ENCODE measurements at places on chromosomes 4 and X.

- no peak for DNase-seq
Observed at GRCh38 chr4:55183926-55184599, 58.7 kb upstream of the KDR start.

GRCh38 chr4:52984462-52984881 is 122.4 kb downstream of the RASL11B start:
- no peak for DNase-seq

DNA sequence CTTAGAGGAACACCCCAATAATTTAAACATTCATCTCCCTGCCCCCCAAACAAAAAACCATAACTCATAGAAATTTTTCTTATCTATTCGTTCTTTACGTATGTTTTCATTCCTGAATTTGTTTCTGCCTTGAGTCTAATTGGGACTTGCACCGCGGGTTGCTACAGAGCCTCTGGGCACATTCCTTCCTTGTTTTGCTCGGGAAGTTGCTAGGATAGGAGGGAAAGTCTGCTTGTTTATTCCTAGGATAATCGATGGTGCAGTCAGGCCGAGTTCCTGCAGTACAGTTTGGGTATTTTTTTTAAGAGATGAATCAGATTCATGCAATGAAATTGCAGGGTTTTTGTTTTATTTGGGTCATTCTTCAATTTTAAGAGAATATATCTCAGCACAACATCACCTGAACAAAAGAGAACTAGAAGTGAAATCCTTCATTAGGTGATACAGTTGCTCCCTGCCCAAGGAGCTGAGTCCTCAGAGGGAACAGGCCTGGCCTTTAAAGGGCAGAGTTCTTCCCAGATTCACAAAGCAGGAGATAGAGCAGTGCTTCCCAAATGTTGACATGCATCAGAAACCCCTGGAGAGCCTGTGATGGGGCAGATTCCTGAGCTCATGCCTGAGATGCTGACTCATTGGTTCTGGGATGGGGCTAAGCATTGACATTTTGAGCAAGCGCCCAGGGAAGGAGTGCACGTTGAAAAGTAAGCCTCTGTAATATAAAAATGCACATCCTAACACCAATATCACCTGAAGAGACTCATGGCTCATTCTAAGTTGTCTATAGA is 114.9 kb upstream of the FAM9B start:
- DNase-seq: no peak

- DNase-seq: no peak
Observed at GRCh38 chrX:46686003-46686645, 72.8 kb downstream of the SLC9A7 start.

- DNase-seq: no peak
Observed at GRCh38 chr4:25879587-25879986, 16.8 kb upstream of the SEL1L3 start.
